ENCODE measurements at places on chromosomes 16 and 17.
A peak's percentile ranks its signal among the peaks of the same experiment; 100 is the strongest.

GRCh38 chr17:55705847-55706246, 16.8 kb downstream of the TMEM100 start:
- DNase-seq, result no peak

GRCh38 chr16:12901597-12902461, at the start of gene SHISA9:
SHISA9 (plus strand) TSS chr16:12901598.
- no peak for DNase-seq

GRCh38 chr17:47879028-47879585, 16.9 kb upstream of the SP2 start:
- DNase-seq, result no peak

GRCh38 chr16:1481906-1482835, 6.6 kb downstream of the PTX4 start:
- no peak for DNase-seq

- DNase-seq, result no peak
Measured at GRCh38 chr16:17325476-17326143, 145.2 kb downstream of the XYLT1 start.

GRCh38 chr16:87207965-87208364, 109.2 kb downstream of the C16orf95 start:
- no peak for DNase-seq

DNA sequence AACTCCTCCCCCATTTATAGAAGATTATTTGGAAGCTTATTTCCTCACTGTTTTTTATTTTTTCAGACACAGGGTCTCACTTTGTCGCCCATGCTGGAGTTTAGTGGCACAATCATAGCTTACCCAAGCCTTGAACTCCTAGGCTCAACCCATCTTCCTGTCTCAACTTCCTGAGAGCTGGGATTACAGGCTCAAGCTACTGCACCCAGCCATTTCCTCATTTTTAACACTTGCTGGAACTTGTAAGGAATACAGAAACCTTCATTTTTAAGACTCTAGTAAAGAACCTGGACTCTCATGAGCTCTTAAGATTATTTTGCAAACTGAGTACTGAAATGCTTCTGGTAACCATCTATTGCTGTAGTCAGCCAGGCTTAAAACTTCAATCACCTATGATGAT, 29.9 kb downstream of the KANSL1 start:
- DNase-seq, result no peak

DNA sequence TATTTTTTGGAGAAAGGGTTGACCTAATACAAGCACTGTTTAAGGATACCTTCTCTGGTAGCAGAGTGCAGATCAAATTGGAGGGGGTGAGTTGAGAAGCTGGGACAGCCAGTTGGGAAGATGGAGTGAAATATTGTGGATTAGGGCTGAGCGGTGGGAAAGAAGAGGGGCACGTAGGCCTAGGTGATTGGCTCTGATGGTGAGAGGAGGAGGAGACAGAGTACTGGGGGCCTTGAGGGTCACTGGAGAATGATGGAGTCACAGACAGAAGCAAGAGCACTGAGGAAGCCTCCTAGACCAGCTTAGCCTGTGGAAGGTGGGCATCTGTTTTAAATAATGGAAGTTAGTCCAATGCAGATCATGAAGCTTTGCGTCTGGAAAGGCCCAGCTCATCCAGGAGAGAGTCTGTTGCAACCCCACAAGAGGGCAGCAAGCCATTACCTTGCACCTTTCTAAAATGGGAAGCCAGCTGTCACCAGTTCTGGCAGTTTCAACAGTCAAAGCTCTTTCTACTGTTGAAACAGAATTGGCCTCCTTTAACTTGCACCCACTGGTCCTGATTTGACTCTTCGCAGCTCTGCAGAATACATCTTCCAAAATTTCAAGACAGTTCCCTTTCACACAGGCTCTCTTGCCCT, 11.8 kb downstream of the SLC9A5 start:
- no peak for DNase-seq

DNA sequence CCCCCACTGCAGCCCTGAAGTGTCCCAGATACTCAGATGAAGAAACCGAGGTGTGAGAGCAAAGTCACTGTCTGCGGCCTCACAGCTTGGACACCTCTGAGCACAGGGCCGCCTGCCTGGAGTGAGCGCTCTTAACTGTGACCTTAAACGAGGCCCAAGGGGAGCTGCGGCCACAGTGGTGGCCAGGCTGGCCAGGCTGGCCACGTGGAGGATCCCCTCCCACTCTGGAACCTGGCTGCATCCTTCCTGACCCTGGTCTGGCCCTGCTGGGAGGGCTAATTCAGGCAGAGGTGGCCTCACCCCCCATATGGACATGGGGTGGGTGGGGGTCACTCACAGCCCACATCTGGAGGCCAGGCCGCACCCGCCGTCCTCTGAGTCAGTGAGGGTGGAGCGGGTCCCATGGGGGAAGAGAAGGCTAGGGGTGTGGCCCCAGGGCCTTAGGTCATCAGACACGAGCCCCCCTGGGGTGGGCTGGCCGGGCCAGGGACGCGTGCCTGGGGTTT, 6.6 kb downstream of the VASN start:
- DNase-seq, result no peak

- no peak for DNase-seq
Measured at GRCh38 chr16:56547949-56548567, 16.8 kb upstream of the MT4 start.

- DNase-seq, result no peak
Measured at GRCh38 chr17:44360144-44360533, 3.5 kb downstream of the FAM171A2 start.

DNA sequence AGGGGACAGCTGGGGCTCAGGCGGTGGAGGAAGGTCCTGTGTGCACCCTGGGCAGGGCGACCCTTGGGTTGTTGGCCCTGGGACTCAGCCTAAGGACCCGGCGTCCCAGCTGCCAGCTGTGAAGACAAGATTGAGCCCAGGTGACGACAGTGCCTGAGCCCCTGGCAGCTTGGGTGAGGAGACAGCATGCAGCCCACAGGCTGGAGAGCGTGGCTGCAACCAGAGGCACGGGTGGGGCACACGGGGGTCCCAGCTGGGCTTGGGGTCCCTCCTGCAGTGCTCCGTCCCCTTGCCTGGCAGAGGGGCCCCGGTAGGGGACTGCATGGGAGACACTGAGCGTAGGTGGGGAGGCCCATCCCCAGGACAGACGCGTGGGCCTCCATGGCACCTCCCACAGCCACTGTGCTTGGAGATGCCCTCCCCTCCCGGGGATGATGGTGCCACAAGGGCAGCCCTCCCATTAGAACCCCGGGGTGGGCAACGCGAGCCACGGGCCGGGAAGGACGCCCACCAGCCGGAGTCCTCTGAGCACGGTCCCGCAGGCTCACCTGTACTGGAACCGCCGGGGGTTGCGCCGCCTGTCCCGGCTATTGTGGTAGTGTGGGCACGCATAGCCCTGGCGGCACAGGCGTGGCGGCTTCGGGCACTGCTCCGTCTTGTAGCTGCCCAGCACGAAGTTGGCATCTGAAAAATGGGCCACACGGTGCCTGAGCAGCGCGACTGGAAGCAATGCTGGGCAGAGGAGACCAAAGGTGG, 15.5 kb downstream of the UNKL start:
- DNase-seq, result no peak

GRCh38 chr16:57489229-57489628, 2.9 kb upstream of the DOK4 start:
- DNase-seq, result no peak

DNA sequence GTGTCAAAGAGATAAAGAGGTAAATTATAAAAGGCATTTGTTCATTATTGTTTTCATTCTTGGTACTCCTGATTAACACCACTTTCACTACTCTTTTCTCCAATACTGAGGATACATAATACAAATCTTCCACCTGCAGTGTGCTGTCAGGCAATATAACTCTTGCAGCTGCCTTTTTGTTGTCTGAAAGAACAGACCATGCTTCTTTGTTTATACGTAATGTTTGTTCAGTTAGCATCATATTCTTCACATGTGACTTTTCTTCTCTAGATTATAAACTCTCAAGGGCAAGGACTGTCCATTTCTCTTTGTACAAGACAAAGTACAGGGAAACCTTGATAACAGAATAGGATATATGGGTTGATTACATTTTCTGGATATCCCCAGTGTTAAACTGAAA, 14.2 kb upstream of the ABCC11 start:
- DNase-seq, result no peak

DNA sequence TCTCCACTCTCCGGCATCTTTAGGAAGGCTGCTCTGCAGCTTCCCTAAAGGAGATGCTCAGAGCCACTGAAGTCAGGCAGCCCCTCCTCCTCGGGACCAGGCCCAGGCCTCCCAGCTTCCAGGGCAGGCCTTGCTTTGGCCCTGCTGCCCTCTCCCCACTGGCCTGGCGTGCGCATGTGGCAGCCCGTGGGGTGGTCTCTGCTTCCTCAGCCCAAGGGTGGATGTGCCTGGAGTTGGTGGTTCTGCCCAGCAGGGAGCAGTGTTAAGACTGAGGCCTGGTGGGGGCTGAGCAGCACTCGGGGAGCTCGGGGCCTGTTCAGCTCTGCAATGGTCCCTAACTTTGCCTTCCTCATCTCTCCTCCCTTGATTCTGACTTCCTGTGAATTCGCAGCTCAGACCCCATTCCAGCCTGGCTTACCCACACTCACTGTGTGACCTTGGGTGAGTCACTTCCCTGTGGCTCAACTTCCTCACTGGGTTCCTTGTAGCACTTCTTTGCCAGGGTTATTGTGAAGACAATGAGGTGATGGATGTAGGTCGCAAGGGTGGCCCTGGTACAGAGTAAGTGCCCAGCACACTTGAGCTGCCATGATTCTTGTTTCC, 63.2 kb downstream of the NKD1 start:
- DNase-seq, result no peak

- no peak for DNase-seq
Measured at GRCh38 chr17:2692781-2693135, 18.8 kb downstream of the CLUH start.

GRCh38 chr17:75535119-75535537, 9.6 kb downstream of the LLGL2 start:
- peak; percentile 67 for DNase-seq

DNA sequence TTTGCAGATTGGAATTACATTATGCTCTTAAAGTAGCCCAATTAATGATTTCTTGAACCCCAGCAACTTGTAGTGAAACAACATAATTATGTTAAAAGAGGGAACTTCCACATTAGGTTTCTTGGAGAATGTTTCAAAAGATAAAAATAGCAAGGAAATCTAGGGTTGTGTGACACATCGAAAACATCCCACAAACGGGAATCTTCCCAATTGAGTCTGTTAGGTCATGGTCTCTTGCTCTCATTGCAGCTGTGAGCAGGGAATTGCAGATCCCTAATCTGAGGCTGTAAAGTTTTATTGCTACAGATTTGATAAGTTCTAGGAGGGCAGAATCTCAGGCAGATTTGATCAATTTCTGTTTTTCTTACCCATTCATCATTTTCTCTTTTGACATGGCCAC, 6.7 kb upstream of the LPO start:
- DNase-seq, result no peak

Measured in stimulated activated CD8-positive, alpha-beta memory T cell treated with anti-CD3 and anti-CD28 coated beads, Interleukin-15, amount 100 ng/mL, for 48 hours (primary cell).